Sigmoid colon (tissue), 7 donors: ENCODE measurements at places on chromosomes 2 and 18. TPM values are rescaled to one million over a fixed set of nuclear protein-coding genes. Genes with fewer than 3 reads are reported as not detected.

The IL1F10 gene
- total RNA-seq = not detected

The DTNA gene
- total RNA-seq = 140 TPM

The KATNAL2 gene
- total RNA-seq = 1.2 TPM

The MREG gene
- total RNA-seq = 1.1 TPM

DNA sequence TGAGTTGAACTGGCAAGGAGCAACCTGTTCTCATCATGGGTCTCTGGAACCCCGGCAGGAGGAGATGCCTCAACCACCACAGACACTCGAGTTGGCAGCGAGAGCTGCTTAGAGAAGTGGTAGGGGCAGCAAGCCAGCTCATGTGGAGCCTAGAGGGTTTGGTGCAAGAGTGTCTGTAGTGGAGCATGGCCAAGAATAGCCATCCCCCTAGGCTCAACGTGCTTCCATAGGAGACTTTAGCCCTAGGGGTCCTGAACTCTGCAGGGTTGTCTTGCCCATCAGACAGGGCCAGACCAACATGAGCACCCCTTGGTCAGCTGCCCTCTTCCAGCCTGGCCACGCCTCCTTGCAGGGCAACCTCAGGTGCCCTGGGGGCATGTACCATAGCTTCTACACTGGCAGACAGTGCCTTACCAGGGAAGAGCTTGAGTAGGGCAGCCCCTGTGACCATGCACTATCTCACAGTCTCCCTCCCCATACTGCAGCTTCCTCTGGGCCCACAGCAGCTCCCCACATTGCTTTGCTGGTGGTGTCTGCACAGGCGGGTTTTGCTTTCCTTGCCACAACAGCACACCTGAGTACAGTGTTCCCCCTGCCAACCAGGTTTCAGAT is 187.1 kb downstream of the EXOC6B start:
- no peak overlapping the region for H3K4me3 ChIP-seq
- no peaks in the 10 kb centered on the region for H3K36me3 ChIP-seq
- H3K4me1 ChIP-seq = no peaks in the 10 kb centered on the region
- no peaks in the 10 kb centered on the region for H3K27me3 ChIP-seq
- no peak for DNase-seq

- no peaks in the 10 kb centered on the region for H3K27me3 ChIP-seq
- peaks cover 15% of the 10 kb centered on the region for H3K4me1 ChIP-seq
- no peak for DNase-seq
- H3K27ac ChIP-seq = no peak overlapping the region
These were observed 173.1 kb upstream of the STON1 start for GRCh38 chr2:48356701-48357325.

DNA sequence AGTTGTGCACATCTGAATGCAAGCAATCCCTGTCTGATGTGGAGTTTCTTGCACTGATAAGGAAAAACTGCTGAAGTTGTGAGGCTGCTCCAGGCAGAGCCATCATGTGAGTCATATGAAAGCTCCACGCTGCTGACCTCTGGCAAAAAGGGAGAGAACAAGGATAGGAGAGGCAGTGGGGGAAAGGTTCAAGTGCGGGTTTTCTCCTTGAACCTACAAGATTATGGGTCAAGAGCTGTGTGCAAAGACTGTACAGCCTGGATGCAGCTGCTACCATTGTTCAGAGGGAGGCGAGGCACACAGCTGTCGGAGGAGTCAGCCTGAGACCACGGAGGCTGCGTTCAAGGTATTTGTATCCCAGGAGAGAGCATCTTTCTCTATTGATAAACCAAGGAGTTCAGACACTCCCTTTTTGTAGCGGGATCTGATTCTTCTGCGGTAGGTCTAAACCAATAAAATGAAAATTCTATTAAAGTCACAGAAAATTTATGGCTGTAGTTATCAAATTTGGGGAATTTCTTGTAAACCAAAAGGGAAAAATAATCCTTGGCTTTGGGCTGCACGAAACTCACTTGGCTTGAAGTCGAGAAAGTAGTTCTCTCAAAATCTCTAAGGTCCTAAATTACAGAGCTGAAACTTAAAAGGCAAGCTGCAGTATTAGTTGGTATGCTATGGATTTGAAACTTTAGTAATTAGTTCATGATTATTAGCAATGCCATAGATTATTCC is at the start of gene CDK15:
CDK15 (plus strand) TSS at position 96 of the 729 bp plus-strand sequence; CDS start at position 224, 128 bp downstream.
- no peak within 1 kb of the TSS for H3K4me3 ChIP-seq
- H3K27me3 ChIP-seq = no peaks in the 10 kb centered on the region
- H3K27ac ChIP-seq = peak within 1 kb of the TSS; percentile 3
- peak; percentile 69 for DNase-seq
- no peaks in the 10 kb centered on the region for H3K4me1 ChIP-seq

DNA sequence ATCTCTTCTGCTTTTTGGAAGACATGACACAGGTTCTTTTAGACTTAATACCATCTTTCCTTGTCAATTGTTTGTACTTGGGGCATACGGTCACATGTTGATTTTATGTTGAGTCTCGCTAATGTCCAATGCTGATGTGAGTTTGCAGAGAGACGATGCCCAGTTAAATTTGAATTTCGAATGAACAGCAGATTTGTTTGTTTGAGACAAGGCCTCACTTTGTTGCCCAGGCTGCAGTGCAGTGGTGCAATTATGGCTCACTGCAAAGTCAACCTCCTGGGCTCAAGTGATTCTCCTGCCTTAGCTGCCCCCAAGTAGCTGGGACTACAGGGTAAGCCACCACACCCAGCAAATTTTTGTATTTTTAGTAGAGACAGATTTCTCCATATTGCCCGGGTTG is 473.5 kb downstream of the RIT2 start:
- H3K4me1 ChIP-seq = no peaks in the 10 kb centered on the region
- H3K27ac ChIP-seq = no peak overlapping the region
- no peaks in the 10 kb centered on the region for H3K27me3 ChIP-seq

DNA sequence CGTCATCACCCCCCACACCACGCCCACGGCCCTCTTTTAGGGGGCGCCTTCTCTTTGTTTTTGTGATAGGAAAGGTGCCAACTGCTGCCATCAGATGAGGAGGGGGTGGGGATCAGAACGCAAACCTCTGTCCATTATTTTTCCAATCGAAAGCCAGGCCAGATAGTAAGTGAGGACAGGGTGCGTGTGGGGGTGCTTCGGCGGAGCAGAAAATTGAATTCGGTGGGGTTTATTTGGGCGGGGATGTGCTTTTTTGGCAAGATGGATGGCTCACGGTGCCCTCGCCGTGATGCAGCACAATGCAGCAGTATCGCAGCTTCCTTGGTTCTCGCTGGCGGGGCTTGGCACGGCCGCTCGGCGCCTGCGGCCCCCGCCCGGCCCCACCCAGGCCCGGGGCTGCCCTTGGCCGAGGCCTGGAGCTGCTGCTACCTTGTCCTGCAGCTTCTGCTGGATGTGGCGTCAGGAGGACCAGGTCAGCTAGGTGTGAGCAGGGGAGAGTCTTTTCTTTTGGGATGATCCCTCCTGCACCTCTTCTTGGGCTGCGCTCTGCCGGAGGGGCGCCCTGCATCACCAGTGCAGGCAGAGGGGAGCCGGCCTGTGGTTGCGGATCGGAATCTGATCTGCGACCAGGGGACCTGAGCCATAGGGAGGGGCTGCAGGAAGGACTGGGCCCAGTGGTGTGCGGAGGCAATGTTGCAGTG is 1.3 kb downstream of the SPTBN1 start:
- peak; percentile 77 for DNase-seq
- peaks cover 44% of the 10 kb centered on the region for H3K4me1 ChIP-seq
- peak overlapping the region; percentile 98 for H3K27ac ChIP-seq
- H3K27me3 ChIP-seq = no peaks in the 10 kb centered on the region
- H3K36me3 ChIP-seq = no peaks in the 10 kb centered on the region

GRCh38 chr2:191622374-191623320 is 55.3 kb upstream of the NABP1 start:
- no peak for DNase-seq
- H3K27ac ChIP-seq = no peak overlapping the region
- no peak overlapping the region for H3K4me3 ChIP-seq
- H3K36me3 ChIP-seq = no peaks in the 10 kb centered on the region
- H3K27me3 ChIP-seq = no peaks in the 10 kb centered on the region

GRCh38 chr2:197858607-197859140 is 54.3 kb downstream of the PLCL1 start:
- H3K27ac ChIP-seq = no peak overlapping the region
- no peak overlapping the region for H3K4me3 ChIP-seq
- no peaks in the 10 kb centered on the region for H3K4me1 ChIP-seq
- H3K36me3 ChIP-seq = no peaks in the 10 kb centered on the region

GRCh38 chr2:177239932-177240630 is 24.4 kb downstream of the NFE2L2 start:
- H3K36me3 ChIP-seq = no peaks in the 10 kb centered on the region
- no peaks in the 10 kb centered on the region for H3K27me3 ChIP-seq
- H3K4me1 ChIP-seq = peaks cover 97% of the 10 kb centered on the region
- DNase-seq = peak; percentile 67
- H3K27ac ChIP-seq = peak overlapping the region; percentile 80

GRCh38 chr2:240645346-240645745 is 20.1 kb downstream of the GPR35 start:
- H3K36me3 ChIP-seq = no peaks in the 10 kb centered on the region
- no peak overlapping the region for H3K27ac ChIP-seq
- no peaks in the 10 kb centered on the region for H3K27me3 ChIP-seq
- DNase-seq = peak; percentile 47

DNA sequence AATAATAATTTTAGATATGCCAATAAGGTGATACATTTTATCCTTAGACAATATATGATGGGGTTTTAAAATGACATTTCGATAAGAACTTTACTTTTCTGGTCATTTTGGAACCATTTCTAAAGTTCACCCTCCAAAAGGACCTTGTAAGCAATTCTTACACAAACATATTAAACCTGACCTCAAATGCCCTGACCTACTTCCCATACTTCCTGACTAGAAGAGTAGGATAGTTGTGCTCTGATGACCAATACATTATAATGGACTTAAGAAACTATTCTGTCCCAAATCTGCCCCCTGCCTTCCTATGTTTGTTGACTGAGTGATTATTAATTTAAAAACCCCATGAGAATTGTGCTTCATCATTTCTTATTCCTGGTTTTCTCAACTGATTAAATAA is 24.6 kb downstream of the GCA start:
- H3K4me3 ChIP-seq = no peak overlapping the region
- H3K27ac ChIP-seq = no peak overlapping the region
- peaks cover 7% of the 10 kb centered on the region for H3K4me1 ChIP-seq
- no peak for DNase-seq
- no peaks in the 10 kb centered on the region for H3K36me3 ChIP-seq

GRCh38 chr2:231795525-231796327 is 9.5 kb downstream of the COPS7B start:
- peaks cover 6% of the 10 kb centered on the region for H3K4me1 ChIP-seq
- no peaks in the 10 kb centered on the region for H3K27me3 ChIP-seq
- DNase-seq = no peak

- H3K27ac ChIP-seq = no peak overlapping the region
- H3K36me3 ChIP-seq = no peaks in the 10 kb centered on the region
These were observed 129.5 kb upstream of the ID2 start for GRCh38 chr2:8552293-8552801.

GRCh38 chr2:148660999-148661398 is 16.4 kb downstream of the EPC2 start:
- no peaks in the 10 kb centered on the region for H3K36me3 ChIP-seq
- no peak for DNase-seq
- no peak overlapping the region for H3K4me3 ChIP-seq
- H3K4me1 ChIP-seq = peaks cover 41% of the 10 kb centered on the region
- no peak overlapping the region for H3K27ac ChIP-seq

DNA sequence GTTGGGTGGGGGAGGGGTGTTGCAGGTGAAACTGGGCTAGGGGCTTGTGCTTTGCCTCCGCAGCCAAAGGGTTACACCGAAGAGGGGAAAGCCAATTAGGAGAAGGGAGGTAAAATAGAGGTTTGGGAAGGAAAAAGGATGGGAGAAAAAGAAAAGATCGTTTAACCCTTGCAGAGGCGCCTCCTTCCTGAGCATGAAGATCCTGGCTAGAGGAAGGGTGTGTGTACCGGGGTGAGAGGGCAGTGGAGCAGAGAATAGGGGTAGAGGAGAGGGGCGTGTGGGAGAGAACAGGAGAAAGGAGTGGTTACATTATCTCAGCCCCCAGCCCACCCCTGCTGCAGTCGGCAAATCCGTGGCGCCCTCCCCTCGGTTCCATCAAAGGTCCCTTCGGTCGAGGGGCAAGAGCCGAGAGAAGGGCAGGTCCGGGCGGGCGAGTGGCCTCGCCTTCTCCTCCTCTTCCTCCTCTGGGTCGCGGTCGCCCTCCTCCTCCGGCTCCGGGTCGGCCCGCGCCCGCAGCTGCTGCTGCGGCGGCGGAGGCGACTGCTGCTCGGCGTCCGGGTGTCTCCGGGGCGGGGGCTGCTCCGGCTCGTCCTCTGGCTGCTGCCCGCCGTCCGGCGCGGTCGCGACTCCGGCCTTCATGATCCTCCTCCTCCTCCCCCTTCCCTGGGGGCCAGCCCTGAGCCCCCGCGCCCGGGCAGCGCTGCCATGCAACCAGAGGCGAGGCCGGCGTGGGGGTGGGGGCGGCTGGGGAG is 1.1 kb downstream of the MARCHF4 start:
- H3K27ac ChIP-seq = no peak overlapping the region
- no peaks in the 10 kb centered on the region for H3K36me3 ChIP-seq
- peak overlapping the region; percentile 0 for H3K4me3 ChIP-seq
- no peak for DNase-seq
- peaks cover 17% of the 10 kb centered on the region for H3K4me1 ChIP-seq
